ENCODE measurements at places on chromosomes 13 and 19. TPM values are rescaled to one million over a fixed set of nuclear protein-coding genes. Genes with fewer than 3 reads are reported as not detected.

Gene RYR1
- total RNA-seq, result 1.1 TPM

Gene MEF2B
- 0.59 TPM for total RNA-seq

Gene TSHZ3
- total RNA-seq, result not detected

Gene ADGRE2
- total RNA-seq, result 0.45 TPM

Gene ERICH6B
- total RNA-seq, result not detected

Gene CRTC1
- total RNA-seq, result 3.2 TPM

Gene MUC16
- under 0.01 TPM for total RNA-seq

Gene IL17D
- total RNA-seq, result 0.92 TPM

GRCh38 chr19:8666814-8667405 lies 31.7 kb downstream of the ACTL9 start:
- no peak for DNase-seq

GRCh38 chr13:28494504-28494777 lies 487 bp downstream of the FLT1 start:
- no peak for DNase-seq

- no peak for DNase-seq
Measured at GRCh38 chr13:43676320-43676719, 110.5 kb downstream of the ENOX1 start.

DNA sequence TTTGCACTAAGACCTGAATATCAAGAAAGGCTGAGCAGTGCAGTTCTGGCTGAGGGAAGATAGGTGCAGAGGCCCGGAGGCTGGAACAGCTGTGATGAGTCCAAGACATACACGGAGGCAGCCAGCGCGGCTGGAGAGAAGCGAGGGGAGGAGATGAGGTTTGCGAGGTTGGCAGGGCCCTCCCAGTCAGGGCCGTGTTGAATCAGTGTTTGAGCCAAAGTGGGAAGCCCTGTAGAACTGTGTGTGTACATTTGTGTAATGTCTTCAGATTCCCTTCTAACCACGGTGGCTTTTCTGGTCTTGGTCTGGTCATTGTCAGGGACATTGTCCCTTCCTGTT lies 34.9 kb downstream of the PAK4 start:
- no peak for DNase-seq

- no peak for DNase-seq
Measured at GRCh38 chr13:100818711-100819110, 144.1 kb upstream of the TMTC4 start.

- DNase-seq, result no peak
Measured at GRCh38 chr19:5586300-5587070, 18.7 kb upstream of the TINCR start.

DNA sequence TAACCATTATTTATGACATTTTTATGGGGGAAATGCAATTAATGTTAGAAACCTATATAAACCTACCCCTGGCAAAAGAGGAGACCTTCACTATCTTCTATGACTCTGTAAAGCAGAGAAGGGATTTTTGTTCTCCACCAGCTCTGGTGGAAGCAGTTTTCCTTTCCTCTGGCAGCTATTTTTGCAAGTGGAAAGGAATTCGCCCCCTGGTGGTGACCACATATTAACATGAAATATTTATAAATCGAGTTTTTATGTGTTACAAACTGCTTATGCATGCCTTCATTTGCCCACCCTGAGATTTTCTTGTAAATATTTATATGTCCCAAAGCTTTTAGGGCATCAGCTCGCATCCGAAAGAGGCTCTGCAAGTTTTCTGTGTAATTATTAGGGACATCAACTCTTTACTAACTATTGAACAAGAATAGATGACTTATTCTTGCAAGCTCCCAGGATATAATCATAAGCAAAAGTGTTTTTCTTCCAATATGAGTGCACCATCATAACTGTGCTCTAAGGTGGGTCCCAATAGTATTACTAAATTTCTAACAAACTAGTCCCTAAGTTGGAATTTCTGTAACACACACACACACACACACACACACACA lies 62.4 kb downstream of the SERTM1 start:
- peak; percentile 21 for DNase-seq

DNA sequence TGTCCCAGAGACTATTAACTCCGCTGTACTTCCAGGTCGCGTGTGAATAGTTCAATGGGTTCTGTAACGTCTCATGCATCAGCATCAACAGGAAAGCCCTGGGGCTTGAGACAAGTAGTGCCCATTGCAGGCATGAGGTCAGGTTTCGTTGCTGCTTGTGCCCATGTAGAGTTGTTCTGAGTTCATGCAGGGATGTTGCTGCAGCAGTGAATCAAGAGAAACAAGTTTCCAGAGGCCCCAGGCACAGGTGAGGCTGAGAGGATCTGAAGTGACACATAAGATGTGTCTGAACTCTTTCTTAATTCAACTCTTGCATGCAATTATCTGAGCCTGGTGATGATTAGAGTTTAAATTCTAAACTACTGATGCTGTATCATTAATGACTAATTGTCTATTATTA lies 8.6 kb upstream of the ZNF283 start:
- DNase-seq, result no peak

DNA sequence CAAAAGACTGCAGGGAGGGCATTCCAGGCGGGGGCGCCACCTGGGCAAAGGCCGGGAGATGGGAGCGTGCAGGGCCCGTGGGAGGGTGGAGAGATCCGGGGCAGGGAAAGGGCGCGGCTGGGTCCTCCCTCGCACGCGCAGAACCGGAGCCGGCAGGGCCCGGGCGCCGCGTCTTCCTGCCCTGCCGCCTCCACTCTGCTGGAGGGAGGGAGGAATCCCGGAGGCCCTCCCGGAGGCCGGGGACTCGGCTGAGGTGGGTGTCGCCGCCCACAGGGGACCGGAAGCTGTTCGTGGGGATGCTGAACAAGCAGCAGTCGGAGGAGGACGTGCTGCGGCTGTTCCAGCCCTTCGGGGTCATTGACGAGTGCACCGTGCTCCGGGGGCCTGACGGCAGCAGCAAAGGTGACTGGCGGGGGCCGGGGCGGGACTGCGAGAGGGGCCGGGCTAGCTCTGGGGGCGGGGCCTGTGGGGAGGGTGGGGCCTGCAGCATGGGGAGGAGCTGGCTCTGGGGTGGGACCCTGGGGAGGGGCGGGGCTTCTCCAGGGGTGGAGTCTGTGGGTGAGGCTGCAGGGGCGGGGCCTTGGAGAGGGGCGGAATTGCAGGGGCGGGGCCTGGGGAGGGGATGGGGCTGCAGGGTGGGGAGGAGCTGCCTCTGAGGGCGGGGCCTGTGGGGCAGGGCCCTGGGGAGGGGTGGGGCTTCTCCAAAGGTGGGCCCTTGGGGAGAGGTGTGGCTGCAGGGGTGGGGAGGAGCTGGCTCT lies 51.3 kb downstream of the CELF5 start:
- peak; percentile 80 for DNase-seq

- DNase-seq, result no peak
Measured at GRCh38 chr19:16233836-16234551, 36.3 kb downstream of the AP1M1 start.

DNA sequence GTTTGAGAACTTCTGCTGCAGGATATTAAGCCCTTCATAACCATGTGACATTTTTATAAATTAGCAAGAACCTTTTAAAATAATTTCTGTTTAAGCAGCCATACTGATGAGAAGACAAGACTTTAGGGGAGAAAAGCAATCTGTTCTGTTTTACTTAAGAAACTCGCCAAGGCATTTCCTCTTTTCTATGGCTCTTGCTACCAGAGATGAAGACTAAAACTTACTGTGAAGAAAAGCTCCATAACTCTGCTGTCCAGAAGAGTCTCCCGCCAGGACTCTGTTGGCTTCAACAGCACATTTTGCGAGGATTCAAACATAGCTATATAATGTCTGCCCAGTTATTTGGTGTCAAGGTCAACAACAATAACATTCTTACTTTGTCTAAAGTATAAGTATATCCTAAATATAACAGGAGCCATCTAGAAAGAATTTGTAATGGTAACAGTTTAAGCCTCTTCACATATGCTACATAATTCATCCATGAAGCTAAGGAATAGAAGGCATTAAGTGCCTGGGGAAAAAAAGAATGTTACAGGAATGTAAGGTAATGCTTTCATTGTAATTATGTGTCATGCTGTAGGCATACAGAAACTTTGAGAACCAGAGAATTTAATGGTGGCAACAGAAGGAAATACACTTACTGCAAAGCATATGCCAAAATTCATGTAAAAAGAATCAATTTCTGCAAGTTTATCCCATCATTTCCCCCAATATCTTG lies 53.2 kb upstream of the EEF1AKMT1 start:
- no peak for DNase-seq

- DNase-seq, result peak; percentile 31
Measured at GRCh38 chr13:31947105-31947504, 84.5 kb upstream of the FRY start.

DNA sequence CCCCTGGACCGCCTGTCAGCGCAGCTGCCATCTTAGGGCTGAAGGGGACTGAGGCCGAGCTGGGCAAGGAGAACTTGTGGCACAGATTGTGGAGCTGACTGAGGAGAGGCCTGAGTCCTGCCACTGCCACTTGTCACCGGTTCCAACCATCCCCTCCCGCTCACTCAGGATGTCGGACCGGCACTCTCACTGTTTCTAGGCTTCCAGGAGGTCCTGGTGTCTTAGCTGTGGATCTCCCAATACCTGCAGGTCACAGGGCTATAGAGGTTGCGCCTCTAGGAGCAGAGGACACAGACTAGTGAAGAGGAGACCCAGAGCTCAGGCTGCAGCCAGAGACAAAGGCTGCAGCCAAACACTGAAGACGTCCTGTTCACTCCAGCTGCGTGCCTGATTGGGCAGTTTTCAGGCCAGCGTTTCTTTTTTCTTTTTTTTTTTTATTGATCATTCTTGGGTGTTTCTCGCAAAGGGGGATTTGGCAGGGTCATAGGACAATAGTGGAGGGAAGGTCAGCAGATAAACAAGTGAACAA lies 15.3 kb upstream of the ZNF486 start:
- DNase-seq, result no peak

GRCh38 chr19:28324275-28325060 lies 888.5 kb downstream of the UQCRFS1 start:
- DNase-seq, result no peak

GRCh38 chr13:73876323-73876722 lies 257.9 kb downstream of the KLF12 start:
- no peak for DNase-seq
